ENCODE measurements at places on chromosomes 5 and 9. TPM values are rescaled to one million over a fixed set of nuclear protein-coding genes. Genes with fewer than 3 reads are reported as not detected.

Gene SLC35D2
- 40.5 TPM for total RNA-seq

Gene ORM2
- not detected for total RNA-seq

Gene FUBP3
- total RNA-seq: 62.3 TPM

Gene TMEM252
- 0.67 TPM for total RNA-seq

GRCh38 chr5:103408408-103408807 lies 149.8 kb downstream of the MACIR start:
- DNase-seq: no peak
- no peaks in the 10 kb centered on the region for H3K36me3 ChIP-seq
- peaks cover 26% of the 10 kb centered on the region for H3K4me1 ChIP-seq

DNA sequence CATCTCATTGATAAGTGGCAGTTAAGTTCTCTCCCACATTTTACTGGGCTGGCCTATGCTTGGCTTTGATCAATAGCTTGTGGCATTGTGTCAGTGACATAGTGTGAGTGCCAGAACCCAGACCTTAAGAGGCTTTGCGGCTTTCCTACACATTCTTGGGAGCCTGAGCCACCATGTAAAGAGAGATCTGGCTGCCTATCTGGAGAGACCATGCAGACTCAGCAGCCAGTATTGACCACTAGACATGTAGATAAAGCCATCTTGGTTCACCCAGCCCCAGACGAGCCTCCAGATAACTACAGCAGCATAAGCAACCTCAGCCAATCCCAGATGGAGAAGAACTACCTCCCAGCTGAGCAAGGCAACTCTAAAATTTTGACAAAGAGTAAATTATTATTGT lies 28.6 kb downstream of the C9orf153 start:
- no peaks in the 10 kb centered on the region for H3K27me3 ChIP-seq
- DNase-seq: no peak
- H3K27ac ChIP-seq: no peak overlapping the region
- no peaks in the 10 kb centered on the region for H3K36me3 ChIP-seq
- peaks cover 4% of the 10 kb centered on the region for H3K4me1 ChIP-seq
- H3K4me3 ChIP-seq: no peak overlapping the region

- H3K4me1 ChIP-seq: peaks cover 4% of the 10 kb centered on the region
- H3K36me3 ChIP-seq: peaks cover 9% of the 10 kb centered on the region
- peaks cover 3% of the 10 kb centered on the region for H3K27me3 ChIP-seq
- DNase-seq: no peak
Observed at GRCh38 chr9:130491830-130492482, 47.2 kb downstream of the ASS1 start.

DNA sequence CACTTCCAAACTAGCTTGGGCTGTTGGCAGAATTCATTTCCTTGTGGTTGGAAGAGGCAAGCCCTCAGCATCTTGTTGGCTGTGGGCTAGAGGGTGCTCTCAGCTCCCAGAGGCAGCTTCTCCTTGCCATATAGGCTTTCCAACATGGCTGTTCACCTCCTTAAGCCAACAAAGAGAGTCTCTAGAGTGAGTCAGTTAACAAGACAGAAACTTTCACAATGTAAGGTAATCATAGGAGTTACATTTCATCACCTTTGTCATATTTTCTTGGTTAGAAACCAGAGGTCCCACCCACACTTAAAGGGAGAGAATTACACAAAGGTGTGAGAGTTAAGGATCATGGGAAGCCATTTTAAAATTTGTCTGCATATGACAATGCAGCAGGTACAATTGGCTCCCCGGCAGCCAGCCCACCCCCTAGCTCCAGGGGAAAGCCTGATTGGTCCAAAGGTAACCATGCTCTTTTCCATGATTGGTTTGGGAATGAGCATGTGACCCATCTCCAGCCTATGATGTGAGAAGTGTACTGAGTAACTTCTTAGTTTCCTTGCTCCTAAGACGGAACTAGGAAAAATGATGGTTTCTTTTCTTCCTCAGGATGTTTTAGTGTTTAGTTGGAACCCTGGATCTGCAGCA lies 109.8 kb upstream of the MSX2 start:
- no peak for DNase-seq
- no peaks in the 10 kb centered on the region for H3K36me3 ChIP-seq
- peaks cover 48% of the 10 kb centered on the region for H3K4me1 ChIP-seq
- H3K4me3 ChIP-seq: no peak overlapping the region

GRCh38 chr5:172637740-172638139 lies 3.3 kb upstream of the NEURL1B start:
- H3K27ac ChIP-seq: no peak overlapping the region
- H3K27me3 ChIP-seq: peaks cover 24% of the 10 kb centered on the region
- H3K36me3 ChIP-seq: no peaks in the 10 kb centered on the region
- no peak for DNase-seq

- H3K4me1 ChIP-seq: peaks cover 36% of the 10 kb centered on the region
- H3K27ac ChIP-seq: no peak overlapping the region
- no peaks in the 10 kb centered on the region for H3K36me3 ChIP-seq
- peaks cover 40% of the 10 kb centered on the region for H3K27me3 ChIP-seq
Observed at GRCh38 chr5:944992-945685, 52.5 kb downstream of the TRIP13 start.

DNA sequence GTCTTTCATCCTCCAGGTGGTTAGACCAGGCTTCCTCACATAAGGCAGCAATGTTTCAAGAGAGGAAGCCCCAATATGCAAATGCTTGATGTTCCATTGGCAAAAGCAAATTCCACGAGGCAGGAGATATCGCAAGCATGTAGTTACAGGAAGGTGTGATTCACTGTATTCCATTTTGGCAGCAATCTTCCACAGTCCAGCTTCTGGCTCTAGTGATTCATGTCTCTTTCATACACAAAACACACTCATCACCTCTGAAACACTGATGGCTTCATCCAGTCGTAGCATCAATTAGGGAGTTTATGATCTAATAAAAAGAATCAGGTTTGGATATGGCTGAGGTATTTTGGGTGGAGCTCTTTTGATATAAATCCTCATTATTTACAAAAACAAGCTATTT lies 552.2 kb upstream of the RIOK2 start:
- H3K27ac ChIP-seq: no peak overlapping the region
- H3K27me3 ChIP-seq: no peaks in the 10 kb centered on the region
- H3K4me1 ChIP-seq: no peaks in the 10 kb centered on the region
- DNase-seq: no peak
- H3K36me3 ChIP-seq: no peaks in the 10 kb centered on the region
- no peak overlapping the region for H3K4me3 ChIP-seq

DNA sequence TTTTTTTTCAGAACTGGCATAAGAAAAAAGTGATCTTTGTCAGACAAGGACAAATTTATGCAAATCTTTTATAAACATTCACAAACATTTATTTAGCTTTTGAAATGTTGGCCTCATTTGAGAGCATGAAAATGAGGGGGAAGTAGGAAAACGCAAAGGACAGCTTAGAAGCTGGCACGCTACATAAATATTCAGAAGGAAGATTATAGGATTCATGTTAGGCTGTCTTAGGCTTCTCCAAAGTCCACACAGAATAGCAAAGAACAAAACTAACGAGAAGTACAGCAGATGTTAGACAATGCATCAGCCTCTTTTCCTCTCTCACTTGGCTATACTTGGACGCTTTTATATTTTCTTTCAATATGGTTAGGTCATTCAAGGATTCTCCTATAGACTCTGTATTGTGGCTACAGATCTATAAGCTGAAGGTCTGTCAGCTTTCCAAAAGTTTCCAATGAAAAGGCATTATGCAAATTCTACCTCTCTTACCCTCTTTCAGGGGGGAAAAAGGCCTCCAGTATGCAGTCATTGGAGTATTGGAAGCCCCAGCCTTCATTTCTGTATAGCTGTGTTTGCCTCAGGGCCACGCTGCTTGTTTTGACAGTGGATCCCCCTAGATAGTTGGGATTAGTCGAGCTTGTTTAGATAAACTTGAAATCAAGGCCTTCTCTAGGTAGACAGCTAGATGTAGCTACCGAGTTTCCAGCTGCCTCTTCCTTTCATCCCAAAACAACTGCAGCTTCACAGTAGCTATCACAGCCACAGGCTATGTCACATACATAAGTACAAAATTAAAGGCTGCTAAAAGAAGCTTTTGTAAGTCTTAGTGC lies 153.0 kb downstream of the DENND1A start:
- no peak overlapping the region for H3K4me3 ChIP-seq
- no peaks in the 10 kb centered on the region for H3K36me3 ChIP-seq
- H3K27ac ChIP-seq: no peak overlapping the region
- H3K27me3 ChIP-seq: peaks cover 3% of the 10 kb centered on the region

GRCh38 chr5:40491644-40492043 lies 188.1 kb upstream of the PTGER4 start:
- no peak for DNase-seq
- H3K4me1 ChIP-seq: no peaks in the 10 kb centered on the region
- no peak overlapping the region for H3K4me3 ChIP-seq
- H3K36me3 ChIP-seq: no peaks in the 10 kb centered on the region

DNA sequence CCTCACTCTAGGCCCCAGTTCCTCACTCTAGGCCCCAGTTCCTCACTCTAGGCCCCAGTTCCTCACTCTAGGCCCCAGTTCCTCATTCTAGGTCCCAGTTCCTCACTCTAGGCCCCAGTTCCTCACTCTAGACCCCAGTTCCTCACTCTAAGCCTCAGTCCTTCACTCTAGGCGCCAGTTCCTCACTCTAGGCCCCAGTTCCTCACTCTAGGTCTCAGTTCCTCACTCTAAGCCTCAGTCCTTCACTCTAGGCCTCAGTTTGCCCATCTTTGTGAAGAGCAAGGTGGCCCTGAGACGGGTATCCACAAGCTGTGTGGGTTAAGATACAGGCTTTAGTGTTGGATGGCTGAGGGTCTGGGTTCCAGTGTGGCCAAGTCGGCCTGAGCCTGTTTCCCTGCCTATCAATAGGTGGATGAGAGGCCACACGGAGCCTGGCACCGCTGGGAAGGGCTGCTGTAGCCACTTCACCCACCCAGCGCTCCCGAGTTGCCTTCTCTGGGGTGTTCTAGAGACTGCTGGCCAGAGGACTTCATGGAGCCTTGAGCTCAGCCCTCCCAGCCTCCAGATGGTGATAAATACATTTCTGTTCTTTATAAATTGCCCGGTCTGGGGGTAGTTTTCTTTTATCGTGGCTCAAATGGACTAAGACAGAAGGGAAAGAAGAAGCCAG lies 150.2 kb downstream of the RXRA start:
- H3K27me3 ChIP-seq: no peaks in the 10 kb centered on the region
- H3K27ac ChIP-seq: no peak overlapping the region
- no peaks in the 10 kb centered on the region for H3K4me1 ChIP-seq
- no peaks in the 10 kb centered on the region for H3K36me3 ChIP-seq

GRCh38 chr9:6584881-6585597 lies 60.5 kb downstream of the GLDC start:
- no peaks in the 10 kb centered on the region for H3K27me3 ChIP-seq
- no peaks in the 10 kb centered on the region for H3K4me1 ChIP-seq
- DNase-seq: no peak
- H3K36me3 ChIP-seq: no peaks in the 10 kb centered on the region

DNA sequence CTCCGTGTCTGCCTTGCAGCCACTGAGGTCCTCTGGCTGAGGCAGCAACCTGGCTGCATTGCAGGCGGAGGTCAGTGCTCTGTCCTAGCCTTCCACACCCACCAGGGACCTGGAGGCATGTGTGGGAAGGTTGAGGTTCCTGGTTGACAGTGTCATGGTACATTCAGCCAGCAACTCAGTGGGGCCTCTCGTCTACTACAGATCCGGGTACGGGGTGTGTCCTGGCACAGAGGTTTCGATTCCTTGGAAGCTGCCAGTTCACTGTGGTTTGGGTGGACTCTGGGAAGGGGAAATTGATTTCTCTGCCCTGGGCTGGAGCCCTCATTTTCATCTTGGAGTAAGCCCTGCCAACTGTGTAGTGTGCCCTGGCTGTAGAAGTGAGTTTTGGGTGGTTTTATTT lies 45.1 kb downstream of the PDE8B start:
- DNase-seq: no peak
- H3K27ac ChIP-seq: no peak overlapping the region
- no peaks in the 10 kb centered on the region for H3K4me1 ChIP-seq
- peaks cover 3% of the 10 kb centered on the region for H3K27me3 ChIP-seq
- no peaks in the 10 kb centered on the region for H3K36me3 ChIP-seq
